ENCODE measurements at places on chromosomes 6 and 20.
A peak's percentile ranks its signal among the peaks of the same experiment; 100 is the strongest.

GRCh38 chr6:139308936-139309603 lies 17.3 kb upstream of the TXLNB start:
- DNase-seq, result peak; percentile 57

DNA sequence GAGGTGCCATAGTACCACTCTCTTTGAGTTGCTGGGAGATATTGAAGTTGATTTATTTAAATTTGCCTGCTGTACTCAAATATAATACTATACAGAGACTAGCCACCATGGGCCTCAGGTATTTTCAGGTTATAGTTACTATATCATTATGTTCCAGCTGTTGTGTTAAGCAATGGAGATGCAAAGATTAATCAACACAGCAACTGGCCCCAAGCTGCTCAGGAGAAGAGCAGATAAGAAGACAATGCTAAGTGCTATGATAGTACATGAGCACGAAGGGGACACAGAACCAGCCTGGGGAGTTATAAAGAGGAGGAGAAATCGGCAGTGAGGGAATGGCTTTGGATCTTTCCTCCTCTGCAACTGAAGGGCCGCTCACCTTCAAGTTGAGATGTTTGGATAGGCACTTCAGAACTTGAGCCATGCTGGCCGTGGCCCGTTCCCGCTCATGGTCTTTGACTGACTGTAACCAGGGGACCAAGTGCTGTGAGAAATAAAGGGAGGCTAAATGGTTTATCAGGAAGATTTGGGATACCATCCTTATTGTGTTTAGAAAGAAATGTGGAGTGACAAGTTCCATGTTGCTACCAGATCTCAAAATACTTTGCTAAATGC lies 24.3 kb upstream of the RPN2 start:
- no peak for DNase-seq

DNA sequence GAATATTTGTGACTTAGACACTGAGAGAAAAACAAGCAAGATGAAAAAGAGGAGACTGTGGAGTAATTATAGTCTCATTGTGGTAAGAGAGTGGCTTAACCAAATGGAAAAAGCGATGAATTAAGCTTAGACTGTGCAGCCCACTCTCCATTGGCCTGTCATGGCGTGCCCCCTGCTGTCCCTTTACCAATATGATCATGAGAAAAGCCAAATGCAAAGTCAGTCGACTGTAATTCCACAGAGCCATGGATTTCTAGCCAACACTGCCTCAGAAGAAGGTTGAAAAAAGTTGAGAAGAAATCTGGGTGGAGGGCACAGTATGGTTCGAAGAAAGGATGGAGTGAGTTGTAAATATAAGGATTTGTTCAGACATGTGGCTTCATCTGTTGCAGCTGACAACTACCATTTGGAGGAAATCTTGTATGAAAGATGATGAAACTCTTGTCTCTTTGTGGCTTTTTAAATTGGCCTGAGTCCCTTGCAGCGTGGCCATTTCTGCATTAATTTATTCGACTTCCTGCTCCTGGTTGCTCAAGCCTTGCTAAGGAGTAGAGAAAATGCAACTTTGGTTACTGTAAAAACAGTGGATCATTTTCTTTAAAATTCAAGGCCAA lies 251.4 kb downstream of the DOK5 start:
- DNase-seq, result no peak

GRCh38 chr6:13526727-13527670 lies 39.6 kb upstream of the GFOD1 start:
- DNase-seq, result peak; percentile 25

GRCh38 chr20:2800521-2801285 lies at the start of gene CPXM1:
Gene CPXM1 (minus strand): TSS chr20:2800627. CDS start chr20:2800572, 55 bp downstream.
- no peak for DNase-seq

GRCh38 chr6:38722727-38723334 lies 7.7 kb downstream of the DNAH8 start:
- DNase-seq, result no peak

GRCh38 chr20:42041000-42041565 lies 422.9 kb upstream of the CHD6 start:
- no peak for DNase-seq

- peak; percentile 29 for DNase-seq
Observed at GRCh38 chr6:551405-551804, 105.5 kb downstream of the HUS1B start.

- no peak for DNase-seq
Observed at GRCh38 chr6:35343835-35344550, 1.6 kb downstream of the PPARD start.

Measured in AG08395 (cell line).